ENCODE measurements at places on chromosomes 2 and 18.

DNA sequence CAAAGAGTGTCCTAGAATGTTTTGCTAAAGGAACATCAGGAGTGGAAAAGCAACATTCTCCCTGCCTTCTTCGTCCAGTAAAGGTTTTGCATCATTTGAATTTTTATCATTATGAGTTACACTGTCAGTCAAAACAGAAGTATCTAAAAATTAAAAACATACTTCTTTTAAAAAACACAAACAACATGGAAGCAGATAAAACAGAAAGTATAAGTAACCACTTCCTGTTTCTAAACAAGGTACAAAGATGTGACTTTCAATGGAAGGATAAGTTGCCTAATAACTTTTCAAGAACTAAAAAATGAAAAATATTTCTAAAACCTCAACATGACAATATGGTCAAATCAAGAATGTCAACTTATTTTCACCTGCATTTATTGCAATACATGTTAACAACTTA is 158.2 kb downstream of the STK39 start:
- no peak for DNase-seq

GRCh38 chr2:237691029-237691907 is 63.9 kb downstream of the LRRFIP1 start:
- no peak for DNase-seq

DNA sequence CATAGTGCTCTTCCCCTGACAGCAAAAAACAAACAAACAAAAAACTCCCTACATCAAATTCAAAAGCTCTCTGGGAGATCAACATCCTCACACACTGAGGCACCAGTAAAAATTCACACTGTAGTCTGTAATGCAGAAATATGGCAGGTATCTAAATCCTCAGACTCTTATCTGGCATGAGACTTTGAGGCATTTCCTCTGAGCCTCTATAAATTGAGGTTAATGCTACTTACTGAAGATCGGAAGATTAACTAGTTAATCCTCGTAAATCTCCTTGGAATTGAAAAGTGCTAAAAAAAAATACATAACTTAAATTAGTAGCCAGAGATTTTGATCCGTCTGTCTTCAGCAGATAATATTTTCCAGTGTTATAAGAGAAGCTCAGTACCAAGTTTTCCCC is 65.0 kb downstream of the AP1S3 start:
- no peak for DNase-seq

GRCh38 chr2:208174144-208174543 is 10.8 kb upstream of the CRYGA start:
- DNase-seq, result no peak

- no peak for DNase-seq
These were observed 84.4 kb upstream of the HS6ST1 start for GRCh38 chr2:128402911-128403670.

GRCh38 chr2:217621391-217621801 is 381.4 kb downstream of the TNS1 start:
- DNase-seq, result no peak

DNA sequence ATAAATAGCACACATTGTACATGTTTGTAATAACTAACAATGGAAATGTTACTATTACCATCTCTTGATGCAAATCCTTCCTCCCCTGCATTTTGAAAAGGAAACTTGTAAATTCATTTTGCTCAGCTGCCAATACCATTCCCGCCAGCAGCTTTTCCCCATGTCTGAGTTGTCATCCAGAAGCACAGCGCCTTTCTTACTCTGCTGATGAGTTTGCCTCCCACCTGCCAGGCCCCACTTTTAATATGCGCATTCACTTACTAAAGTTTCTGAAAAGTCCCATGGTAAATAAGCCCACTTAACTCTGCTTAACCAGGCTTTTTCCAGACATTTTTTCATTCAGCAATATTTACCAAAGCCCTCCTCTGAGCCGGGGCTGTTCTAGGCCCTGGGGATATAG is 3.9 kb downstream of the CHST10 start:
- no peak for DNase-seq

- DNase-seq, result no peak
These were observed 172.8 kb downstream of the ANTXR1 start for GRCh38 chr2:69185807-69186206.

- DNase-seq, result no peak
These were observed 47.0 kb upstream of the IHH start for GRCh38 chr2:219107758-219108157.

- no peak for DNase-seq
These were observed 46.5 kb upstream of the NFU1 start for GRCh38 chr2:69483696-69484095.

DNA sequence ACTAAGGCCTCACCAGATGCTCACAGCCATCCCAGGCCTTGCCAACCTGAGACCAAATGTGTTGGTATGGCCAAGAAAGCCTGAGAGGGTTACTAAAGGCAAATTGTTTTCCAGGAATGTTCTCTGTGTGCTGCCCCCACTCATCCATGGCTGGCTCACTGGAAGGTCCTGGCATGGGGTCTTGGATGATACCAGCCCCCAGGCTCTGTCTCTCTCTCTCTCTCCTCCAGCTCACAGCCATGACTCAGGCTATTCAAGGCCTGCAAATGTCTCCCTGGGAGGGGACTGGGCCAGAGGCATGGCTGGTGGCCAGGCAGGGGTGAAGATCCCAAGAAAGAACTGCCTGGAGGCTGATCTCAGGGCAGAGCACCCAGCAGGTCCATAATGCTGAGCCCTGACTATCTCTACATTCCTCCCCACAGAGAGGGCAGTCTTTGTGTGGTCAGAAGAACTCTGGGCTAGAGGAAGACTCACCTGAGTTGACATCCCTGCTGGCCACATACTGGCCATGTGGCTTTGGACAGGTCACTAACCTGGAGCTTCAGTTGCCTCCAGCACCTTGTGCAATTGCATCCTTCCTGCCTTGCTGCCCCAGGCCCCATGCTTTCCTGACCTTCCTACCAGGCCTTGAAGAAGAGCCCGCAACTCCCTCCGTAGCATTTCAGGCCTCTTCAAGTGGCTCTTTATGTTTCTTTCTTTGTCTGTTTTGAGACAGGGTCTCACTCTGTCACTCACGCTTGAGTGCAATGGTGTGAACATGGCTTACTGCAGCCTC is 150.4 kb downstream of the ZFP36L2 start:
- no peak for DNase-seq

DNA sequence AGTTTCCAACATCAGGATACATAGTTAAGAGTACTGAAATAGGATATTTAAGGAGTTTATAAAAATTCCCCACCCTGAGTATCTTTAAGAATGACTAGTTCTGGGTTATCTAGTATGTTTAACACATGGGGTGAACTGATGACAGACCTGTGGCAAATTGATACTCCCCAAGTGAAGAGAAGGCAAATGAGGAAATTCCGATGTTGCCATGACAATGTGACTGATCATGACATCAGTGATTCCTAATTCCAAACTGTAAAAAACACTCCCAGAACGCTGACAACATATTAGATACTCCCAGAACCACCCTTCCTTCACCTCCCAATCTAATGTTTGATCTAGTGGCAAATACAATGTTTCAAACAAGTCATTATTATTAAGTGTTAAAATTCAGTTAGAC is 77.6 kb downstream of the RBMS1 start:
- no peak for DNase-seq

DNA sequence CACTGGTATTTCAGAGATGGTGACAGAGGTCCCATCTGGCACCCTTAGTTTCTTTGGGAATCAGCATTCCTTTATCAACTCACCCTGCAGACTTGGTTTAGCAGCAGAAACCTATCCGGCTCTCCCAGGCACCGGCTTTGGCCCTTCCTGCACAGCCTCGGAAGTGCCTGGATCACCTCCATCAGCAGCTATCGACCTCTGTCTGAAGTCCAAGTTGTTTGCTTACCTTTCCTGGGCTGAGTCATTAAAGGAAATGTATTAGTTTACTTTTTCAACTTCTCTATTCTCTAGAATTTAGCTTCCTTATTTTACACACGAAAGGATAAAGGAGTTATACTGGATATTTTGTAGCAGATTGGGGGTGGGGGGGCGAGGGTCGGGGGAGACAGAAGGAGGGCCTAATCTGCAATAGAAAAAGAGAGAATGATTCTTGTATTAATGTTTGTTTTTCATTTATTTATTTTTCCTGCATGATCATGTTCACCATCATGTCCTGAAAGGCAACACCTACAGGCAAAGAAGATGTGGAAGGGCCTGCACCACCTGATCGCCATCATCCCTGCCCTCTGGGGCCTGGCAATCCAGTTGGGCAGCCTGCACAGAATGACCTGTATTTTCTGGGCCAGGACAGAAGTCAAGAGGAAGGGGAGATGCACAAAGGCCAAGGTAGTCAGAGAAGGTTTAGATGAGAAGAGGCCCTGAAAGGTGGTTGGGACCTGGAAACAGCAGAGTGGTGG is 22.1 kb upstream of the MAT2A start:
- no peak for DNase-seq

GRCh38 chr2:63050334-63051041 is at the start of gene OTX1:
Gene OTX1 (plus strand): TSS chr2:63050830. CDS start chr2:63052991, 2,161 bp downstream.
- no peak for DNase-seq

All from activated CD4-positive, alpha-beta T cell treated with anti-CD3 and anti-CD28 coated beads for 4 hours (primary cell).